ENCODE measurements at places on chromosomes 12 and 14.

GRCh38 chr12:130878193-130879185, 6.6 kb downstream of the RAN start:
- DNase-seq, result no peak

DNA sequence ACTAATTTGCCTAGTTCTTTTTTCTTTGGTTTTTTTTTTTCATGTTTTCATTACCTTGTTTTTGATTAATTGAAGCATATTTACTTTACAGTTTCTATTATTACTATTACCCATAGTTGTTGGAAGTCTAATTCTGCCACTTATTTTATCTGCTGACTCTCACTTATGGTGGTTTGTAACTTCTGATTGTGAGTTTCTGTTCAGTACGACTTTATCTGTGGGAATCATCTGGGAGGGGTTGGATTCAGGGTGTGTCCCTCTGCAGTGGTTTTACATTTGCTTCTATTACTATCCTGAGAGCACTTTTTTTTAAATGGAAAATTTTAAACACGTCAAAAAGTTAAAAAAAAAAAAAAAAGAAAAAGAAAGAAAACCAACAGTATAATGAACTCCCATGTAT, 26.4 kb upstream of the SOS2 start:
- no peak for DNase-seq

DNA sequence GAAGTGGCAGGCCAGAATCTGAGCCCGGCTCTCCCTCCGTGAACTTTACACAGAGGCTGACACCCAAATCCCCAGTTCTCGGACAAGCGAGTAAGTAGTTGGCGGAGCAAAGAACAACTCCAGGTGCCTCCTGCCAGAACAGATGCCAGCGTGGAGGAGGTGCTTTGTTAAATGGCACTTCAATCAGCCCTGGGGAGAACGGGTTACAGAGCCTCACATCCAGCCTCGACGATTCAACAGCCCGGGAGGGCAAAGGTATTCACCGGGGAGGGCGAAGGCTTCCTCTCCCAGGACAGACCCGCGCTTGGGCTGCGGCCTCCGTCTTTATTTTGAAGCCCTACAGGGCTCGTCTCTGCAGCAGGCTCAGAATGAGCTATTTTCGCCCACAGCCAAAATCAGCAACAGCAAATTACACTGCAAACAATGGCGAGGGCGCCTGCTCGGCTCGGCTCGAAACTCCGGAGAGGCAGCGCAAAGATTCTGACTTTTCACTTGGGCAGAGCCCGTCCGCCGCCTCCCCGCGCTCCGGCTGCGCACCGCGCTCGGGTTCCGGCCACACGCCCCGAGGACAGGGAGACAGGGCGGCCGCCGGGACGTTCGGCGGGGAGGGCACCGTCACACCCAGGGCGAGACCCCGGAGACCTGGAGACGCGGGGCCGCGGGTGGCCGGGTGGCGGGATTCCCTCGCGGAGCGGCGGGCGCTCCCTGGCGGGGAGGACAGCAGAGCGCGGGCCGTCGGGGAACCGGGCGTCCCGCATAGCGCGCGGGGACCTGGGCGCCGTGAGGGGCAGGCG, 811 bp downstream of the TMCC3 start:
- DNase-seq, result peak; percentile 20

DNA sequence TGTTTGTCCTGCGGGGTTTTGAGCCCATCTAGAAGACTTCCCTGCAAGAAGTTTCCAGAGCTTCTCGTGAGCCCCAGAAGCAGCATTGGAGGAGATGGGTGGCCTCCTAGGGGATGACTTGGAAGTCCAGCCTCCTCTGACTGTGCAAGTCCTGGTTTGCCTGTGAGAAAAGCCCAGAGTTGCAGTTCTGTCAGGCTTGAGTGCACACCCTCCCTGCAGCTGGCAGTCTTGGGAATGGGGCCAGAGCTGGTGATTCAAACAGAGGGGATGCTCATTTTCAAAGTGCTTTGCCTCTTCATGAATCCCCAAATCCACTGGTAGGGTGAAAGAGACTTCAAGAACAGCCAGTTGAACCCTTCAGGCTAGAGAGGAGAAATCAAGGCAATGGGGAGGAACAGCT, 3.9 kb upstream of the PPP1R1A start:
- no peak for DNase-seq

- DNase-seq, result no peak
Measured at GRCh38 chr12:47141459-47141858, 61.7 kb upstream of the AMIGO2 start.

DNA sequence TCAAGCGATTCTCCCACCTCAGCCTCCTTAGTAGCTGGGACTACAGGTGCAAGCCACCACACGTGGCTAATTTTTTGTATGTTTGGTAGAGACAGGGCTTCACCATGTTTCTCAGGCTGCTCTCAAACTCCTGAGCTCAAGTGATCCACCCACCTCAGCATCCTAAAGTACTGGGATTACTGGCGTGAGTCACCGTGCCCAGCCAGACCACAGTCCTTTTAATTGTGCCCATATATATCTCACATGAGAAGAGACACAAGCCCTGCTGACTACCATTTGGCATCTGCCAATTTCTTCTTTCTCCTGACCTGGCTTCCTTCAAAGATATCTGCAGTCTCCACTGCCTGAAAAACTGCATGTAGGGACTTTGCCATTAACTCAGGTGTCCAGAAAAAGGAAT, 142.5 kb downstream of the DPY19L2 start:
- DNase-seq, result peak; percentile 4

GRCh38 chr12:46677749-46678148, 148.0 kb downstream of the SLC38A4 start:
- DNase-seq, result peak; percentile 49

DNA sequence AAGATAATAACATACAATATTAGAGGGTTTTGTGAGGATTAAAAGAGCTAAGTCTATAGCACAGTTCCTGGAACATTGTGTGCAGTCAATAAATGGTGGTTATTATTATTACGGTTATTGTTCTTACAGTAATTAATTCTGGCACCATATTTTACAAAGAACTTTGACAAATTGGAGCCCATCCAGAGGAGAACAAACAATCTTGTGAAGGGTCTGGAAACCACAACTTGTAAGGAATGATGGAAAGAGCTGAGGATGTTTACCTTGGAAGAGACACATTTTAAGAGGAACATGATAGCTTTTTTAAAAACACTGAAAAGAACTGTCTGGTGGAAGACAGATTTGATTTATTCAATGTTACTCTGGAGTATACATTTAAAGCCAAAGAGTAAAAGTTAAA, 150.5 kb upstream of the KRR1 start:
- DNase-seq, result no peak

GRCh38 chr14:21780429-21781084, 106.9 kb upstream of the OR4E1 start:
- no peak for DNase-seq

DNA sequence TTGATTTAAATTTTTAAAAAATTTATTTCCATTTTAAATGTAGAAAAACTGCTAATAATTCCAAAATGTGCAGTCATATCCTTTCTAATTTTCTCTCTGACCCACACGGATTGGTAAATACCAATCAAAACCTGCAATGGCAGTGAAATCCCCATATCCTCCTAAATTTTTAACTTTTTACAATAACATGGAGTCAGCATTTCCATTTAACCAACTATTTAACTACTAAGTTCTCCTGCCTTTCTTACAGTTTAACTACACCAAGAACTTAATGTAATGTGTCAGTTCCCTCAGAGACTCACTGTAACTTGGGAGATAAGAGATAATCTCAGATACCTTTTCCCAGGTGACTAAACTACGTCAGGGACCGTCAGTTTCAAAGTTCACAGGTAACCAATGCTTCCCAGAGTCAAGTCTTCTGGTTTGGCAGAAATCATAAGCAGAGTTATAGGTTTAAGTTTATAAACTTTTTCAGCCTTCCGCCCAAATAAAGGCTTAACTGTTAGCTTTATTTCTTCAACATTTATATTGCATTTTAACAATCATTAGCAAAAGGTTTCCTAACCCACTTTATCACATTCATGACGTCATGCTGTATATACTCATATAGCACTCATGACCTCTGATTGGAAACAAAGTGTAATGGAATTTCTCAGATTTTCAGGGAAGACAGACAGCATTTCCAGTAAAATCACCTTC, 7.6 kb downstream of the KRAS start:
- DNase-seq, result peak; percentile 11

GRCh38 chr14:77108753-77109152, 10.7 kb downstream of the CIPC start:
- no peak for DNase-seq

- no peak for DNase-seq
Measured at GRCh38 chr14:34056046-34056445, 105.2 kb upstream of the EGLN3 start.

DNA sequence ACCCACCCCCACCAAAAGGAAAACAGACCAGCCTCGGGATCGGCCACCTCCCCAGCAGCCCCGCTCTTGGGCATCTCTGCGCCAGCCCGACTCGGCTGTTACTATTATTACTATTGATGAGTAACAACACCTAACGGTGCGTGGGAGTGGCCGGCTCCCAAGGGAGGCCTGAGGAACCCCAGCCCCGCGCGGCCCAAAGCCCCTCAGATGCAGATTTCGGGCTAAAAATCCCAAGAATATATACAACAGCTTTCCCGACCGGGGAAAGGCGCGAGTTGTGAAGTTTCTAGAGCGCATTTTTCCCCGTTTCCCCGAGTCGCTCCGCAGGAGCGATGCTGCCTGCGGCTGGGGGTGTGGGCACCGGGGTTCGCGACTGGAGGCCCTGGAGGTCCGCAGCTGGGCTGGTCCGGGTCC, 565 bp downstream of the NT5DC3 start:
- peak; percentile 42 for DNase-seq

GRCh38 chr14:104001003-104001402, 58.7 kb upstream of the RD3L start:
- DNase-seq, result no peak

- no peak for DNase-seq
Measured at GRCh38 chr12:50690925-50691324, 73.0 kb upstream of the ATF1 start.

GRCh38 chr12:129873111-129873832, 30.6 kb downstream of the TMEM132D start:
- DNase-seq, result no peak

GRCh38 chr12:89345830-89346740, 6.2 kb downstream of the DUSP6 start:
- DNase-seq, result peak; percentile 59

DNA sequence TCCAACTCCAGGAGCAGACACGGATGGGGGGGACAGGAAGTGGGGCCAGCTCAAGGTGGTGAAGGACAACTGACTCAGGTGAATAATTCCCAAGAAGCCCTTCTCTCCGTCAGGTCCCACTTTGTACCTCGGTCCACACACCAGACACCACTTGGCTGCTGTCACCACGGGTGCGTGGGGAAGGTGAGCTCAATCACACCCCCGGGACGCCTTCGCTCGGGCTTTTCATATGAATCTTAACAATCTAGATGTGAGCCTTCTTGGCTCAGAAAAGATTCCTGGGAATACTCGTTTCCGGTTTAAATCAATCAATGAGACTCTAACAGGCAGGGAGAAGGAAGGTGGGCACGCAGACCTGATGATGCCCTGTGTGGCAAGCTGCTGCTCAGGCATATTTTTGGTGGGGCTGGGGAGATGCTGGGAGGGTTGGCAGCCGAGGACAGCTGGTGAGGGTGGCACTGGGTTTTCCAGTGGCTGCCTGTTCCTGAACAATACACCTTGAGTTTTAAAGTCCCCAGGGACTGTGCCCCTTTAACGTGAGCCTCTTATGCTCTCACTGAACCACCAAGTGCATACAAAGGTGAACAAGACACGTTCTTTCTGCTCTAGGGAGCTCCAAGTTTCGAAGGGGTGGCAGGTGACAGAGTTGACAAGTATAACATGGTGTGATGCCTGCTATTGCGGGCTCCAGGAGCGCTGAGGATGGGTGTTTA, 5.1 kb downstream of the TESC start:
- DNase-seq, result no peak

- no peak for DNase-seq
Measured at GRCh38 chr12:127459687-127460086, 807.3 kb upstream of the TMEM132C start.

DNA sequence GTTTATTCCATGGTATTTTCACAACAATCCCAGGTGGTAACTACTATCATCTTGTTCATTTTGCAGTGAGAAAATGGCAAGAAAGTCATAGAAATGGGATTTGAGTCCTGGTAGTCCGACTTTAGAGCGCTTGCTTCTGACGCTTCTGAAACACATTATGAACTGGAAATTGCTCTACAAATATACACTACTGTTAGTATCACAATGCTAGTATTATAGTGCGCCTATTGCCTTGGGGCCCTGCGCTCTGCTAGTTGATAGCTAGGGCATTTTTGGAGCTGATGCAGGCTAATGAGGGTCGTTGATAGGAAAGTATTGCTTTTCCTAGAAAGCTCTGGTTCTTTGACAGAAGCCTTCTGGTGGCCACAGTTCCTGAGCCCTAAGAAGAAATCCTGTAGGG, 61.0 kb downstream of the ETV6 start:
- no peak for DNase-seq

GRCh38 chr12:10453156-10453555, at the start of gene KLRC1:
Gene KLRC1, minus strand, starts transcription at chr12:10453377. Its CDS starts 2,221 bp downstream, at chr12:10451156.
- no peak for DNase-seq

GRCh38 chr12:113246478-113247122, 25.3 kb downstream of the TPCN1 start:
- no peak for DNase-seq

- no peak for DNase-seq
Measured at GRCh38 chr12:46455648-46456352, 83.2 kb upstream of the SLC38A2 start.

GRCh38 chr12:105057174-105057573, 27.1 kb downstream of the ALDH1L2 start:
- DNase-seq, result peak; percentile 8

- DNase-seq, result no peak
Measured at GRCh38 chr12:5230861-5231260, 187.2 kb downstream of the KCNA5 start.

- no peak for DNase-seq
Measured at GRCh38 chr12:38788106-38788505, 117.3 kb downstream of the CPNE8 start.

DNA sequence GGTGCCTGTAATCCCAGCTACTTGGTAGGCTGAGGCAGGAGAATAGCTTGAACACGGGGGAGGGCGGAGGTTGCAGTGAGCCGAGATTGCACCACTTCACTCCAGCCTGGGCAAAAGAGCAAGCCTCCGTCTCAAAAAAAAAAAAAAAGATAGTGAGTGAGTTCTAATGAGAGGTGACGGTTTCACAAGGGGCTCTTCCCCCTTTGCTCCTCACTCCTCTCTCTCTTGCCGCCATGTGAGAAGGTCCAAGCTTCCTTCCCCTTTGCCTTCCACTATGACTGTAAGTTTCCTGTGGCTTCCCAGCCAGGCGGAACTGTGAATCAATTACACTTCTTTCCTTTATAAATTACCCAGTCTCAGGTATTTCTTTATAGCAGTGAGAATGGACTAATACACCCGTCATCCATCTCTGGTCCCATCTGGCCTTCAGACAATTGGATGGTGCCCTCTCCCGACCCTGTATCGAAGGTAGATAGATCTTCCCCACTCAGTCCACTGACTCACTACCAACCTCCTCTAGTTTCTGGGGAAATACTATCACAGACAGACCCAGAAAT, 27.0 kb upstream of the RCOR1 start:
- DNase-seq, result no peak

GRCh38 chr12:92759634-92760268, 57.0 kb downstream of the PLEKHG7 start:
- peak; percentile 95 for DNase-seq

Measured in EL (cell line).